ENCODE measurements at places on chromosomes 4 and X.

DNA sequence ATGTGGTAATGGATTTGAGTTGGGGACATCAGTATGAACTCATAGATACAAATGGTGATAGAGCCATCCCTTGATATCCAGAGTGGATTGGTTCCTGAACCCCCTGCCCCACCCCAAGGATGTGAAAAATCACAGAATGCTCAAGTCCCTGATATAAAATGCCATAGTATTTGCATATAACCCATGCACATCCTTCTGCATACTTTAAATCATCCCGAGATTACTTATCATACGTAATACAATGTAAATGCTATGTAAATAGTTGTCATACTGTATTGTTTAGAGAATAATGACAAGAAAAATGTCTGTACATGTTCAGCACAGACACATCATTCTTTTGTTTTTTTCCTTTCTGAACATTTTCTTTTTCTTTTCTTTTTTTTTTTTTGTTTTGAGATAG lies 18.9 kb upstream of the SEPTIN11 start:
- no peak for DNase-seq

GRCh38 chr4:67256388-67257043 lies 288.8 kb downstream of the CENPC start:
- no peak for DNase-seq

- DNase-seq, result no peak
These were observed 71.4 kb upstream of the ETNPPL start for GRCh38 chr4:108834166-108834834.

GRCh38 chr4:37392521-37393255 lies 148.1 kb downstream of the NWD2 start:
- peak; percentile 86 for DNase-seq

DNA sequence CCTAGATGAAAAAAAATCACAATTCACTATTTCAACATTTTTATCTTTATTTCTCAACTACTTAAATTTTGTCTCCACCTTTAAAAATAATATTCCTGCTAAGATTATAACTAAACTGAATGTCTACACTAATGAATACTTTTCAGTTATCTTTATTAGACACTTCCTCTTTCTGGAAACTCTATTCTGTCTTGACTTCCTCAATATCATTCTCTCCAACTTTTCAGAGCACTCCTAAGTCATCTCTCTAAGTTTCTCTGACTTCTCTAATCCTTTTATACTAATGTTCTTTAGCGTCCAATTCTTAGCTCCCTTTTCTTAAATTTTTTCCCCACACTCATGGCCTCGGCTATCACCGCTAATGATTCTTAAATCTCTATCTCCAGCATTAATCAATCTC lies 374.2 kb downstream of the FBXO8 start:
- no peak for DNase-seq
